ENCODE measurements at places on chromosomes 5 and 9.

DNA sequence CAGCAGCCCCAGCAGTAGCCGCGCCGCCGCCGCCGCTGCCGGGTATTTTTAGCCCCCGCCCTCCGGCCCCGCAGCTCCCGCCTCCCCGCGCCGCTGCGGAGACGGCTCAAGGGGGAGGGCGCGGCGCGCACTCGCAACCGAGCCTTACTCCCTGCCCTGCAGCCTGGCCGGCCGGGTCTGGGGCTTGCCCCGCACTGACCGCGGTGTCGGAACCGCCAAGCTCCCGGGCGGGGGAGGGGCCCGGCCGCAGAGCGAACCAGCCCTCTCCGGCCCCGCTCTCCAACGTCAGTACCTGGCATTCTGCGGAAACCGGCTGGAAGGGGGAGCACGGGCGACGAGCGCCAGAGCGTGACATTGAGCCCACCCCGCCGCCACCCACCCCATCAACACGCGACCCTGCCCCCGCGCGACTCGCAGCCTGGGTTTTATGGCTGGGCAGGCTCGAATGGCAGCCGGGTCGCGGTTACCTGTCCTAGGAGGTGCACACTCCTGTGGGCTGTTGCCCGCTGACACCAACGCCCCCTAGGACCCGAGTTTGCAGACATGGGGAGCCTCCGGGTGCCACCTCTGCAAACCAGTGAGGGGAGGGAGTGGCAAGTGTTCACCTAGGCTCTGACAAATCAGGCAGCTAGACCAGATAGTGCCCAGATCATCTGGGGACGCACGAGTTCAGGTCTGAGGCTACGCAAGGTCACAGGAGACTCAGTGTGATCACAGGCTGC lies at the start of gene ACSL6:
TSS of gene ACSL6 (minus strand) at position 37 of the 722 bp plus-strand sequence. CDS start 105 bp downstream, outside the sequence.
- DNase-seq: no peak

- no peak for DNase-seq
Measured at GRCh38 chr9:105194234-105194633, 50.2 kb upstream of the SLC44A1 start.

GRCh38 chr5:4699592-4699991 lies 440.5 kb upstream of the ADAMTS16 start:
- no peak for DNase-seq

GRCh38 chr5:56413546-56413945 lies 180.4 kb upstream of the ANKRD55 start:
- DNase-seq: no peak

DNA sequence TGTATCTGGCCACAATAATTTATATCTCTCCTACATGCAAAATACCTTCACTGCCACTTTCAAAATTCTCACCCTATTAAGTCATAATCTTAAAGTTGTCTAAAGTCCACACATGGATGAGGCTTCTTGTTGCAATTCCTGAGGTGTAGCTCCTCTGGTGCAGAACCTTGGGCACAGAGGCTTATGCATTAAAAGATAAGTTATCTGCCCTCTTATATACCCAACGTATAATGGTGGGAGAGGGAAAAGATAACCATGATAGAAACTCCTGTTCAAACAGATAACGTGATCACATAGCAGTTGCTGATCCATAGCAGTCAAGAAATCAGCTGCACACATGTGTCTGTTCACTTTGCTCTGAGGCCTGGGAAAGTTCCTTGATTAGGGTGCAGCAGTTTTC lies 1767.0 kb downstream of the MAT2B start:
- DNase-seq: no peak

- no peak for DNase-seq
Measured at GRCh38 chr9:128097543-128098296, 29.7 kb downstream of the SLC25A25 start.

- DNase-seq: no peak
Measured at GRCh38 chr5:168362097-168362885, 70.8 kb downstream of the WWC1 start.

GRCh38 chr9:28050941-28051340 lies 477.7 kb upstream of the C9orf72 start:
- DNase-seq: no peak

DNA sequence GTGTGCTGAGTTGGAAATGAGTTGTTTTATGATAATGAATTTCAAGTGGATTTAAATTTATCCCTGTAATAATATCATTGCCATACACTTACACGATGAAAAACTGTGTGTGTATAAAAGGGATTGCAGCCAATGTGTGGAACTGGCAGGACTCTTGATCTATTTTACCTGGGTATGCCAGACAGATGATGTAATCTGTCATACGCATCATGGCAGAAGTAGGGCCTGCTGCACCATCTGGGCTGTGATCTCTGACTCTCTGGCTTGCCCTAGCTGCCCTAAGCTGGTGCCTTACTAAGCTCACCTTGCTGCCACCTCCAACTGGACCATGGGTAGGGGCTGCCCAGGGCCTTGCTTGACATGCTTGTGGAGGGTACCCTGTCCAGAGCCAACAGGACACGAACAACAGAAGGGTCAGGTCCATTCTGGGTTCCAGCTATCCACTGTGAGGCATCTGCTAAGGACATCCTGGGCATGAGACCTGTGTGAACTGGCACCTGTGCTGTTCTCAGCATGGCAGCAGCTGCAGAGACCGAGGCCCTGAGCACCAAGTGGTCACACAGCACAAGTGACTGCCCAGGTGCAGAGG lies 184.2 kb downstream of the FSTL4 start:
- DNase-seq: no peak

All from activated CD4-positive, alpha-beta T cell treated with anti-CD3 and anti-CD28 coated beads, Interleukin-2, Interleukin-6, amounts not matched to agents 100 ng/mL and 50 ng/mL, durations not matched to agents 16 hours and 8 hours (primary cell).